Right kidney (tissue), 9 donors: ENCODE measurements at places on chromosomes 16 and 17.

DNA sequence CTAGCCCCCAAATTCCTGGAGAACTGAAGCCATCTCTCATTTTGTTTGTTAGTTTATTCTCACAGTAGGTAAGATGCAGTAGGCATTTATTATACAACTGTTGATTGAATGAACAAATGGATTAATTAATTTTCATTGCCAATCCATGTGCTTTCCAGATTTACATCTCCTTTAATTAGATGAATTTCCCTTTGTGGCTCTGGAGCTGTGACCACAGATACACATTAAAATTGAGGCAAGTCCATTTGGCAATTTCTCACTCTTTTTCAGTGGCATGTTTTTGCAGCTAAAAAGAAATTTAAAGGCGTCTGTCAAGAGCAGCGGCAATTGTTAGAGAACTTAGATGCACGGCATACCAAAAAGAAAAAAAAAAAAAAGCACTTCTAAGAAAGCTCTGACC lies 635.4 kb upstream of the SOX9 start:
- DNase-seq = no peak

DNA sequence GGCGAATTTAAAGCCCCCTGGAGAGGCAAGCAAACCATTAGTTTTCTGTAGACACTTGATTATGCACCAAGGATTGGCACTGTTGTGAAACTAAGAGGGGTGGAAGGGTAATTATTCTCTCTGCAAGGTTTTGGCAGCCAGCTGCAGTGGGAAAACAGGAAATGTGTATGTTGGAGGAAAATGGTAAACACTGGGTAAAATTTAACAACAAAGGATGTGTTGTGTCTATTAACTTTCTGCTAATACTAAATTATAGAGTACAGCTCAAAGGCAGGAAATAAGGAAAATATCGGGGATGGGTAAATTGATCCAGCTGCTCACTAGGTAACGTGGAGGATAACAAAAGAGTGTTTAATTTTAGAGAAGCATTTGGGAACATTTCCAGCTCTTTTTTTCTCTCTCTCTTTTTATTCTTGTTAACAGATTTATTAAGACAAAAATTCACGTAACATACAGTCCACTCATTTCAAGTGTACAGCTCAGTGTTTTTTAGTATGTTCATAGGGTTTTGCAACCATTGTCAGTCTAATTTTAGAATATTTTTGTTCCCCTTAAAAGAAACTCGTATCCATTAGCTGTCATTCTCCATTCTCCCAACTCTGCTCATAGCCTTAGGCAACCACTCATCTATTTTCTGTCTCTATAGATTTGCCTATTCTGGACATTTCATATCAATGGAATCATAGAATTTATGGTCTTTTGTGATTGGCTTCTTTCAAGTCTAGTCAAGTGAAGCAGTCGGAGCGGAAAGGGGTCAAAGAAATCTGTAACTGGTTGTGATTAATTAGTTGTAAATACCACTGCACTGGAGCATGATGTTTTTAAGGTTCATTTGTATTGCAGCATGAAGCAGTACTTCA lies 41.8 kb downstream of the TANGO6 start:
- no peak for DNase-seq

DNA sequence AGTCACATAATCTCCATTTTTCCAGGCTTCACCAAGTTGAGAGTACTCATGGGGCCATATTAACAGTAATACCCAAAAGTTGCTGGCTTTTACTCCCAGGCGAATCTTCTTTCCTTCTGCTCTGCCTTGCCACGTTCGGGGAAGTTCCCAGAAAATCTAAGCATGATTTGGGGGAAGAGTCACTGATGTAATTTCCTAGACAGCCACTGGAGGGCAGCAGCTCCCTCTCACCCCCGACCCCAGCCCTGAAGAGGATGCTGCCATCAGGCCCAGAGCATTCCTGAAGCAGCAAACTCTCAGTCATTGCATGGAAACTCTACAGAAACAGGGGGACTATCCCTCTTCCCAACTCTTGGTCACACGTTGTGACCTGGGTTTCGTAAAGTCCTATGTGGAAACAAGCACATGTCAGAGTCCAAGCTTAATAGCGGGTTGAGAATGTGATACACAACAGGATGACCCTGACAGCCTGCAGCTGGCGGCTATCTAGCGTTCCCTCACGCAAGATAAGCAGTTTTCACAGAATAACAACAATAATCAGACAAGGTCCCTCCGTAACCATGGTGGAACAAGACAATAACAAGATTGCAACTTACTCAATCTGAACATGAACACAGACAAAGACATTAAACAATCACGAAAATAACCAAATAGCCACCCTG lies 43.8 kb upstream of the DHX40 start:
- peak; percentile 44 for DNase-seq

- DNase-seq = no peak
These were observed 13.4 kb downstream of the CD300E start for GRCh38 chr17:74610108-74610507.

DNA sequence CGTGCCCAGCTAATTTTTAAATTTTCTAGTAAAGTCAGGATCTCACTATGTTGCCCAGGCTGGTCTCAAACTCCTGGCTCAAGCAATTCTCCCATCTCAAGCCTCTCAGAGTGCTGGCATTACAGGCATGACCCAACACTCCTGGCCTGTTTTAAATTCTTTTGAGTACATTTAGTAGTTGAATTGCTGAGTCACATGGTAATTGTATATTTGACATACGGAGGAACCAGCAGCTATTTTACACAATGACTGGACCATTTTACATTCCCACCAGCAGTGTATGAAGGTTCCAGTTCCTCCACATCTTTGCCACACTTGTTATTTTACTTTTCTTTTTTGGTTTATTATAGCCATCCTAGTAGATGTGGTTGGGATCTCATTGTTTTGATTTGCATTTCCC lies 43.6 kb downstream of the RHOT1 start:
- no peak for DNase-seq

GRCh38 chr17:80673152-80673920 lies 128.7 kb downstream of the RPTOR start:
- no peak for DNase-seq

DNA sequence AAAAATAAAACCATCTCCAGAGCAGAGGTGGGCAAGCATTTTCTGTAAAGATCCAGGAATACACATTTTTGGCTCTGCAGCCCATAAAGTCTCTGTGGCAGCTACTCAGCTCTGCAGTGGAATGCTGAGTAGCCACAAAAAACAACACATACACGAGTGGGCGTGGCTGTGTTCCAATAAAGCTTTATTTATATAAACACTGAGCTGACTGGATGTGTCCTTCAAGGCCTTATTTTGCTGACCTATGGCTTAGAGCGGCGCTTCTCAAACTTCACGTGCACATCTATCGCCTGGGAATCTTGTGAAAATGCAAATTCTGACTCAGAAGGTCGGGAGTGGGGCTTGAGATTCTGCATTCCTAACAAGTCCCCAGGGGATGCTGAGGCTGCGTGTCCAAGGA lies 39.7 kb downstream of the XYLT1 start:
- no peak for DNase-seq

GRCh38 chr17:15501793-15502192 lies 34.4 kb upstream of the CDRT4 start:
- peak; percentile 47 for DNase-seq

- no peak for DNase-seq
These were observed 127.8 kb upstream of the KCNJ16 start for GRCh38 chr17:69947027-69947759.

DNA sequence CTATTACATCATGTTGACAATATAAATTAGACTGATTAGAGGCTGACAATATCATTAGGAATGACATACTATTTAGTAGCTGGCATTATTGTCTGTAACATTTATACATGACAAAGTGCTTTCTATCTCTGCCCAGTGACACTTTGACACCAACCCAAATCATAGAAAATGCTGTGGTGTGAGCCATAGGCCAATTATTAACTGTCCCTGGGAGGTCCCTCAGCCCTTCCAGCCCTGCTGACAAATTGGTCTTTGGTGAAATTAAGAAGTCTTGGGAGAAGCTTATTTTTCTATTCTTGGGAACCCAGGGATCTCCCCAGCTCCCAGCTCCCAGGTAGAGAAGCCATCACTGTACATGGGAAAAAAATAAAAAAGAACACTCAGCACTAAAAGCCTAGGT lies 179.6 kb downstream of the AIPL1 start:
- DNase-seq = no peak
